HCEC 1CT (cell line): ENCODE measurements at places on chromosomes 1 and 21.
A peak's percentile ranks its signal among the peaks of the same experiment; 100 is the strongest.

- peak; percentile 46 for DNase-seq
Measured at GRCh38 chr1:228734881-228735801, at the start of gene RHOU. TSS of gene RHOU (plus strand) at chr1:228735479. CDS start at chr1:228735743, 264 bp downstream.

GRCh38 chr1:160575112-160575664 lies 4.1 kb downstream of the CD84 start:
- DNase-seq = no peak

DNA sequence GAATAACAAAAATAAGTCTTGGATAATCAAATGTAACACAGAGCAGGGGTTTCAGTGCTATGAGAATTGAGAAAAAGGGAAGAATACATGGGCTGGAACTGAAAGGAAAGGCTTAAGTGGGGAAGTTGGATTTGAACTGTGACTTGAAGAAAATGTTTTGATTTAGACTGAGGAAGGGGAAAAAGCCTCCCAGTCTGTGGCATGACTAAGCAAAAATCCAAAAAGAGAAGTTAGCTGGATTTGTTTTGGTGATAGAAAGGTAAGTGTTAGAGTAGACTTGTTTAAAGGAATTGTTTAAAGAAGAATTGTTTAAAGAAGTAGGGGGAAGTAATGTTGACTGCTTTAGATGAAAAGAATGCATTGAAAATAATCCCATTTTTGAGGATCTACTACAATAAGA lies 46.0 kb downstream of the KCNK2 start:
- DNase-seq = no peak

DNA sequence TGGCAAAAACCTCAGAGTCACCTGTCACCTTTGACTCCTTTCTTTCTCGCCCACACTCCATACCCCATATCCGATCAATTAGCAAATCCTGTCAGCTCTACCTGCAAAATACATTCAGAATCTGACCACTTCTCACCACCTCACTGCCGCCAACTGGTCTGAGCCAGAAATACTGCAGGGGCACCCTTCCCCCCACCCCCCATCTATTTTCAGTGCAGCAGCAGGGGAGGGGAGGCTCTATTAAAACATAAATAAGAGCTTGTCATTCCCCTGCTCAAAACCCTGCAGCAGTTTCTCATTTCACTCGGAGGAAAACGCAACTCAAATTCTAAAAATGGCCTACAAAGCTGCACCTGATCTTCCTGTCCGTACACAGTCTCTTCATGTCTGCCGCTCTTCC lies 3.9 kb downstream of the PKLR start:
- no peak for DNase-seq

DNA sequence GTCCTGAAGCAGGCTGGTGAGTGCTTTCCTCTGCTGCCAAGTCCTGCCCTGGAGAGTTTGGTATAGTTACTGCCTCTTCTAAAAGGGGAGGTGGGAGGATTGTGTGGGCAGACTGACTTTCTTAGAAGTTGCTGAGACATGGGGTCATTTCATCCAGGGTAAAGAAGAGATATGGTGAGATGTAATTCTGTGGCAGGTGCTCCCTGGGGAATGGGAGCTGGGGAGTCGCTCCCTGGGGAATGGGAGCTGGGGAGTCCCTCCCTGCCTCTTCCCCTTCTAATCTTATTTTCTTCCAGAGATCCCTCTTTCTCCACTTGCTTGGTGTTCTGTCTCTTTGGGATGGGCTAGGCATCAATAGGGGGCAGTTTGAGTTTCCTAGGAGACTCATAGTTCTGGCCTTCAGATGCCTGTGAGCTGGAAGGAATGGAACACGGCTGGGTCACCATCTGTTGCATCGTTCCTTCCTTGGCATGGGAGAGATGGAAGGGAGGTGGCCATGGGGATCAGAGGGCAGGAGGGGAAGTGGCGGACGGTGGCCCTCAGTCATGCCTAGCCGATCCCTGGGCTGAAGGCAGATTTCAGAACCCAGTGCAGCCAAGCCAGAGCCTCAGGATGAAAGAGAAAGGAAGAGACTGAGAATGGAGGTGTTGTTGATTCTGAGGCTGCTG lies 59.0 kb downstream of the NFASC start:
- DNase-seq = no peak

- peak; percentile 43 for DNase-seq
Measured at GRCh38 chr1:66981679-66982078, 56.9 kb downstream of the MIER1 start.
